Vagina (tissue), 2 donors: ENCODE measurements at places on chromosomes 4 and X. TPM values are rescaled to one million over a fixed set of nuclear protein-coding genes. Genes with fewer than 3 reads are reported as not detected.

GRCh38 chr4:144658903-144659302 is 12.9 kb downstream of the HHIP start:
- no peaks in the 10 kb centered on the region for H3K27me3 ChIP-seq
- H3K36me3 ChIP-seq, result no peaks in the 10 kb centered on the region
- no peak for DNase-seq
- no peak overlapping the region for H3K4me3 ChIP-seq
- H3K4me1 ChIP-seq, result no peaks in the 10 kb centered on the region
- H3K27ac ChIP-seq, result no peak overlapping the region

- no peaks in the 10 kb centered on the region for H3K27me3 ChIP-seq
- DNase-seq, result no peak
- H3K27ac ChIP-seq, result no peak overlapping the region
- no peaks in the 10 kb centered on the region for H3K4me1 ChIP-seq
Measured at GRCh38 chr4:69957209-69957608, 8.3 kb downstream of the CSN2 start.

- DNase-seq, result no peak
- H3K27ac ChIP-seq, result no peak overlapping the region
- no peaks in the 10 kb centered on the region for H3K4me1 ChIP-seq
Measured at GRCh38 chr4:29423836-29424721, 1296.1 kb upstream of the PCDH7 start.

The UXT gene
- 93.3 TPM for total RNA-seq

GRCh38 chr4:6770581-6771228 is 11.8 kb upstream of the KIAA0232 start:
- no peak overlapping the region for H3K4me3 ChIP-seq
- DNase-seq, result no peak
- no peaks in the 10 kb centered on the region for H3K36me3 ChIP-seq
